ENCODE measurements at places on chromosomes 7 and 10.

- DNase-seq, result peak; percentile 78
These were observed 24.8 kb upstream of the SLIT1 start for GRCh38 chr10:97210543-97210960.

DNA sequence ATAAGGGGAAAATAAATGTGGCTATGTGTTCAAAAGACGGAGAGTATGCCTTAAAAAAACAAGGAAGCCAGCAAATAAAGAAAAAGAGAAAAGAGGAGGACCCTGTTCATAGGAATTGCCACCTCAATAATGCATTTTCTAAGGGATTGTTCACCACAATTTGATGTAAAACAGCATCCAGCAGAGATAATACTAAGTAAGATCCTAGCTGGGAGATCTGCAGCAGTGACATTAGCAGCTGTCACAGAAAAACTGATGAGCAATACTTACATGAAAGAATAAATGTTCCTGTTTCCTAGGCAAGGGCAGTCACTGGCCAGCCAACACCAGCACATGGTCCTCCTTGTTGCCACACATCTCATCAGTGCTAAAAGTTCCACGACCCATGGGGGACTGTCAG lies 391.5 kb downstream of the SORCS1 start:
- DNase-seq, result no peak

DNA sequence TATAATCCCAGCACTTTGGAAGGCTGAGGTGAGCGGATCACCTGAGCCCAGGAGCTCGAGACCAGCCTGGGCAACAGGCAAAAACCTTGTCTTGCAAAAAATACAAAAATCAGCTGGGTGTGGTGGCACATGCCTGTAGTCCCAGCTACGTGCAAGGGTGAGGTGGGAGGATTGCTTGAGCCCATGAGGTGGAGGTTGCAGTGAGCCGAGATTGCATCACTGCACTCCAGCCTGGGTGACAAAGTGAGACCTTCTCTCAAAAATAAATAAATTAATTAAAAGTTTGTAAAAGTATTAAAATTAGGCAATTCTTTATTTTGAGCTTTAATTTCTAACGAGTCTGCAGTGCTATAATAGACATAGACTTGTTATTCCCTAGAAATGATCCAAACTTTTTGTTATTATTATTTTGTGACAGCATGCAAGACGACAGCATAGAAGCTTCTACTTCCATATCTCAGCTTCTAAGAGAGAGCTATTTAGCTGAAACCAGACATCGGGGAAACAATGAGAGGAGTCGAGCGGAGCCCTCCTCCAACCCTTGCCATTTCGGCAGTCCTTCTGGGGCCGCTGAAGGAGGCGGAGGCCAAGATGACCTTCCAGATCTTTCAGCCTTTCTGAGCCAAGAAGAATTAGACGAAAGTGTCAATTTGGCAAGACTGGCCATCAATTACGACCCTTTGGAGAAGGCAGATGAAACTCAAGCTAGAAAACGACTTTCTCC lies 11.9 kb downstream of the MYPN start:
- DNase-seq, result no peak

DNA sequence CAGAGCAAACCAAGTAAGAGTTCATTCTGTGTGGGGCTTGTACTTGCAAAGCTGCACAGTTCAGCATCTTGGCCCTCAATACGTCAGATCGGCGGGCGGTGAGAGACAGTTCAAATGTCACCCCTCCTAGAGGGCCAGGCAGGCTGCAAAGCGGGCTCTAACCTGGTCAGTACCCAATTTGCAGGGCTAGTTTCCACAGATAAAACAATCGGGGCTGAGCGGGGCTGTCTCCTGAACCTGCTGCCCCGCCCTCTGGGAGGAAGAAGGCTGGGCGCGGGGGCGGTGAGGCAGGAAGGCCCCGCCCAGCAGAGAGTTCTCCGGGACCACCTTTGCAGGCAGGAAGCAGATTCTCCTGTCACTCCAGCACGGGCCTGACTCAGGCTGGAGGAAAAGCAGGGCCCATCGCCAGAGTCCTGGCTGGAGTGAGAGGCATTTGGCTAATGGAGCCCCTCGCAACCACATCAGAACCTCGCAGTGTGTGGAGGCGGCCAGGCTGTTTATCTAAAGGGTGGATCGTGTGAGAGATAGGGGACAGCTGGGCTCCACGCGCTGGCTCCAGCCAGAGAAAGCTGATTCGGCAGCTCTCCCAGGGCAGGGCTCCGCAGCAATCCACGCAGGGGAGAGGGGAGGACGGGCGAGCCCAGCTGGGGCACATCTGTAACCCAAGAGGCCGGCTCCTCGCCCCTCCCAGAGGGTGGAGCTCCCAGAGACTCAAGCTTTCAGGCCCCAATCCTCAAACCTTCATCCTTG lies 83.1 kb downstream of the SH3PXD2A start:
- peak; percentile 99 for DNase-seq

- peak; percentile 76 for DNase-seq
These were observed 51.4 kb upstream of the SCIN start for GRCh38 chr7:12518920-12519681.

All from islet precursor cell (in vitro differentiated cells).